ENCODE measurements at places on chromosomes 11 and 22. TPM values are rescaled to one million over a fixed set of nuclear protein-coding genes. Genes with fewer than 3 reads are reported as not detected.

YAP1 gene
- total RNA-seq: 148 TPM

MSANTD4 gene
- 46.6 TPM for total RNA-seq

MYBPC3 gene
- not detected for total RNA-seq

NLRP14 gene
- total RNA-seq: under 0.01 TPM

TIMP3 gene
- 924 TPM for total RNA-seq

YIF1A gene
- total RNA-seq: 187 TPM

SCN2B gene
- not detected for total RNA-seq

CYP2D6 gene
- total RNA-seq: under 0.01 TPM

DBX1 gene
- not detected for total RNA-seq

MS4A12 gene
- total RNA-seq: not detected

GVQW3 gene
- 4.2 TPM for total RNA-seq

PAMR1 gene
- 493 TPM for total RNA-seq

MPEG1 gene
- not detected for total RNA-seq

CCDC81 gene
- 26.8 TPM for total RNA-seq

OR5P2 gene
- total RNA-seq: under 0.01 TPM

ST3GAL4 gene
- total RNA-seq: 16.8 TPM

MAP6 gene
- 3.0 TPM for total RNA-seq

RIMBP3B gene
- 0.32 TPM for total RNA-seq

RAB36 gene
- total RNA-seq: 6.1 TPM

NFAM1 gene
- not detected for total RNA-seq

SCARF2 gene
- 15.5 TPM for total RNA-seq

PLEKHB1 gene
- not detected for total RNA-seq

LMO2 gene
- under 0.01 TPM for total RNA-seq

PAX6 gene
- total RNA-seq: not detected

ZBTB16 gene
- total RNA-seq: 0.32 TPM

CD6 gene
- not detected for total RNA-seq

GSTP1 gene
- total RNA-seq: 721 TPM

CD3D gene
- total RNA-seq: not detected

TSGA10IP gene
- not detected for total RNA-seq

RIMBP3C gene
- 0.64 TPM for total RNA-seq

MIAT gene
- 1.3 TPM for total RNA-seq

SPON1 gene
- total RNA-seq: 0.43 TPM

LARGE1 gene
- total RNA-seq: 15.5 TPM

DDX25 gene
- not detected for total RNA-seq

BEST1 gene
- 3.2 TPM for total RNA-seq

LMF2 gene
- 52.5 TPM for total RNA-seq

HINFP gene
- total RNA-seq: 20.3 TPM

Data from fibroblast of villous mesenchyme (primary cell).